Muscle of back (tissue), 13 donors: ENCODE measurements at places on chromosomes 5 and 9. TPM values are rescaled to one million over a fixed set of nuclear protein-coding genes. Genes with fewer than 3 reads are reported as not detected.

DNA sequence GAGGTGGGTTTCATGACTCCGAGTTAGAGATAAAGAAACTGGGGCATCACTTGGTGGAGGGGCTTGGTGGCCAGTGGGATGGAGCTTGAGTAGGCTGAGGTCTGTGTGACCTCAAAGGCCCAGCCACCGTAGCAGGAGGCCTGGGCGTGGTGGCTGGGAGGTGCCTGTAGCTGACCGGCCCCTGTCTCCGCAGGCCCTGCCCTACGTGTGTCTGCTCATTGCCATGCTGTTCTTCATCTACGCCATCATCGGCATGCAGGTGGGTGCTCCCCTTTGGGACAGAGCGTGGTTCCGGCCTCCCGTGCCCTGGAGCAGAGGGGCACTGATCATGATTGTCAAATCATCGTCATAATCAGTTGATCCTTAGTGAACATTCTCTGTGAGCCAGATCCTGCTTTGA, 196.2 kb downstream of the CACNA1B start:
- DNase-seq: no peak

DNA sequence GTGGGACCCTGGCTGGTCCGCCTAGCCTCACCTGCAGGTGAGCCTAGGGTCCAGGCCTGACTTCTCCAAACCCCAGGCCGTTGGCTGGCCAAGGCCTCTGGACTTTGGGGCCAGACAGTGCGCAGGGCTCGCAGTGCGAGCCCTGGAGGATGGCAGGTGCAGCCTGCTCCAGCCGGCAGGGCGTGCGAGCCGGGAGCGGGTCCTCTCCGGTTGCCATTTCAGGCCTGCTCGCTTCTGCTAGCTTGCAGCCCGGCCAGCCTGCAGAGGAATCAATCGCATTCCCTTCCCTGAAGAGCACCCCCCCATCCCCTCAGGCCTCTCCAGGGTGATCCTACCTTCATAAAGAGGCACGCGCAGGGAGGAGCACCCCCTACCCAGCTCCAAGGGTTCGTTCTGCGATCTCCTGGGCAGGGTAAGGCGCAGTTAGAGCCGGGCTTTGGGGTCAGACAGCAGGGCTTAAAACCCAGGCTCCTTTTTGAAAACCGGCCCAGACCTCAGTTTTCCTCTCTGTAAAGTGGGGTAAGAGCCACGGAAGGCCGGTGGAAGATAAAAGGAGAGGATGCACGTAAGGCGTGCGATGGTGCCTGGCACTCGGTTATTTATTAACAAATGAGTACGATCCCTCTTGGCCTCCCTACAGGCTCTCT, 6.2 kb downstream of the BARHL1 start:
- DNase-seq: no peak

DNA sequence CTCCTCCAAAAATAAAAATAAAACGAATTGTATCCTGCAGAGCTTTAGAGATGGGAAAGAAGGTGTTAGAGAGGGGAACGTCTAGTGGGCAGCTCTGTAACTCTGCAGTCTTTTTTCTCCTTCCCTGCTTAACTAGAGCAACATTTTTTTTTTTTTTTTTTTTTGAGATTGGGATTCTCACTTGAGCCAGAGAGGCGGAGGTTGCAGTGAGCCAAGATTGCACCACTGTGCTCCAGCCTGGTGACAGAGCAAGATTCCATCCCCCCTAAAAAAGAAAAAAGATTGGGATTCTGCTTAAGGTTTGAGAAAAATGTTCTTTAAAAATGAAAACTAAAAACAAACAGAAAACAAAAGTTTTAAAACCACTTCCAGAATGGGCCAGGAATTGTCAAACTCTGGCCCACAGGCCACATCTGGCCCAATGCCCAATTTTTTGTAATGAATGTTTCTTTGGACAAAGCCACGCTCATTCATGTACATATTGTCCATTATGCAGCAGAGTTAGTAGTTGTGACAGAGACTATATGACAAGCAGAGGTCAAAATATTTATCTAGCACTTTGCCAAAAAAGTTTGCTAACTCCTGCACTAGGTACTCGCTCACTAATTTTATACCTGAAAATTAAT, 98.5 kb downstream of the ZCCHC7 start:
- DNase-seq: no peak

DNA sequence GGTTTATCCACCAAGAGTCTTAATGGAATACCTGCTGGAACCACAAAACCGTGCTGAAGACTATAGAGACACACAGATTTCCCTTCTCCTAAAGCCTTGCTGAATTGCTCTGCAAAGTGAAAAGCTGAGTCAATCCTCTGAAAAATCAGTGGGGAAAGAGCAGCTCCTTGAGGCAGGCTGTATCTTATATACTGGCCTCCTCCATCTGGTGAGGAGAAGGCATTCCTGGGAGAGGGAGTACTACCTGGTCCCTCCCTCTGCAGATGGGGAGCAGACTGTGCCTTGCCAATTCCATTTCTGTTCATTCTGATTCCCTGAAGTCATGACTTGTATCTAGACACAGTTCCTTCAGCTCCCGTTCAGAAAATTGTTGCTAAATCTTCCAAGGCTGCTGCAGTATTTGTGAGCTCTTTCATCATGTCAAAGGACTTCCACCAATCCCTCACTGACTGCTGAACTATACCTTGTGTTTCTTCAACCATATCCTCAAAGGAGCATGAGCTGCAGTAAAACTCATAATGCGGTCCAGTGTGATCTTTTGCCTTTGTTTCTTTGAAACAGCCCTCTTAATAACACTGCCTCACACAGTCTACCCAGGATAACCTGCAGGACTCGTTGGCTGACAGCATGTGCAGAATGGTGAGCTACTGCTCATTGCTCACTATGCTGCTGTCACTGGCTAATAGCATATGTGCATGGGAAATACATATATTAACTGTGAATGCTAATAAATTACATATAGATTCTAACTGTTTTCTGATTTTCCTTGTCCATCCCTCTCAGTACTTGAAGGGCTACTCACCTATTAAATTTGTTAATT, 84.5 kb downstream of the FOXD1 start:
- DNase-seq: no peak

GRCh38 chr5:158159621-158160020, 300.7 kb upstream of the CLINT1 start:
- DNase-seq: no peak

DNA sequence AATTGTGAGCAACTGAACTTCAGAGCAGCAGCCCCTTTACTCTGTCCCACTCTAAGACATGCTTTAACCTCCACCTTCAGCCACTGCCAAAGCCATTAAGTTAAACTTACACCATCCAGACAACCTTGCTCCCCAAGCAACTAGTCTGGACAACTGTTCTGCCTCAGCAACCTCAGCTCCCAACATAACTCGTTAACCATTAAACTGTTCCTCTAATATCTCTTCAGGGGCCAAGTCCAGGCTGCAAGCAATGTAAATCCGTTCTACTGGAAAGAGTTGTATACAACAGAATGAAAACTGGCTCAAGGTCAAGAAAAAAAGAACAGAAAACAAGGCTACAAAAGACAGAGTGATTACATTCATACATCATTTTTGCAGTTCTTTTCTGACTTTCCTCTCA, 131.7 kb upstream of the TARS1 start:
- no peak for DNase-seq

PCDHA3 gene
- polyA plus RNA-seq: 0.16 TPM

GABRA6 gene
- polyA plus RNA-seq: not detected

TESK1 gene
- polyA plus RNA-seq: 31.9 TPM
